ENCODE measurements at places on chromosomes 3 and 15.

- no peak for DNase-seq
Measured at GRCh38 chr15:46091860-46092450, 457.1 kb downstream of the SQOR start.

DNA sequence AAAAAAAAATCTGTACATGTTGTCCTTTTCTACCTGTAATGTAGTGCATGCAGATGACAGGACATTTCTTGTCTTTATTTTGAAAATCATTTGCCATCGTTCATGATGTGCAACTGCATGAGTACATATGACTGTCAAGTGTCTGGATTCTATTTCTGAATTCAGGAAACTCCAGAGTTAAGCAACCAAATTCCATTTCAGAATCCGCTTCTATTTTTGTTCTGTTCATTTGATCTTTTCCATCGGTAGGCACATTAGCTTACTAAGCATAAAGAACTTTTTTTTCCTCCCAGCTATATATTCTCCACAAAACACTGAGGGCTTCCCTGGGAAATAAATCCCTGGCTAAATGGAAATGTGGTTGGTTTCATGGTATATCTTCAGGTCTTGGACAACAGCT is 365.6 kb downstream of the PTPRG start:
- DNase-seq = no peak

DNA sequence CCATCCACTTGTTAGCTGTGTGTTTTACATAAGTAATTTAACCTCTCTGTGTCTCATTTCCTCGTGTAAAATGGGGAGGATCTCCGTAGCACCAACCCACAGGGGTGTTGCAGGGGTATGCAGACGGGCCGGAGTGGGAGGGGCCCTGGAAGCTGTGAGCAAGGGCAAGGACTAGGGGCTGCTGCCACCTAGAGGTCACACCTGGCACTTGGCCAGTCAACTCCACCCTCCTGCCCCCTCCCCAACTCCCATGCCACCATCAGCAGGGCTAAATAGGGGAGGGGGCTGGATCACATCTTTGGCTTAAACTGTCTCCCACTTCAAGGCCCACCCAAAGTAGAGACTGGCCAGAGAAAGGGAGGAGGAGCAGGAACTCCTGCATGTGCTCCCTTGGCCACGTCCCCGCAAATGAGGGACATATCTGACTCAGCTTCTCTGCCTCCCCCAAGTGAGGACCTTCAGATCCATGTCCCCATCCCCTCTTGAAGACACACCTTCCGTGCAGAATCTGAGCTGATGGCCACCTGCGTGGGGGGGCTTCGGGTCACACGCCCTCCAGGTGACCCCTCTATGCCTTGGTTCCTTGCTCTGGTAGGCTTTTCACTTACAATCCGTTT is 2.6 kb downstream of the CCDC9B start:
- DNase-seq = no peak

GRCh38 chr3:13015286-13016082 is 57.7 kb downstream of the IQSEC1 start:
- DNase-seq = no peak

DNA sequence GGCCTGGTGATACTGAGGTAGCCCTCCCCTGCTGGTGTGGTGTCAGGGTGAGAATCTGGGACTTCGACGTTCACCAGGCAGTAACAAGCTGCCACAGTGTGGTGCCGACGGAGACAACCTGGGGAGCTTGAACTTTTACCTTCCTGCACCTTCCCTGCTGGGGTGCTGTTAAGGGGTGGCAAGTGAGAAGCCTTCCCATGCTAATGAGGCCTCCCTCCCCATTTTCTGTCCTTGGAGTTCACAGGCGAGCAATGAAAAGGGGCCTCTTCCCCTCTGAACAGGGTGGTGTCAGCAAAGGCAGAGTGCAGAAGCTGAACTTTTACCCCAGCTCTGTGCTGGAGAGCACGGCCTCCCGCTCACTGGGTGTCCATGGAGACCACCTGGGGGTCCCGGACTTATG is 13.5 kb downstream of the MAGEL2 start:
- DNase-seq = no peak

DNA sequence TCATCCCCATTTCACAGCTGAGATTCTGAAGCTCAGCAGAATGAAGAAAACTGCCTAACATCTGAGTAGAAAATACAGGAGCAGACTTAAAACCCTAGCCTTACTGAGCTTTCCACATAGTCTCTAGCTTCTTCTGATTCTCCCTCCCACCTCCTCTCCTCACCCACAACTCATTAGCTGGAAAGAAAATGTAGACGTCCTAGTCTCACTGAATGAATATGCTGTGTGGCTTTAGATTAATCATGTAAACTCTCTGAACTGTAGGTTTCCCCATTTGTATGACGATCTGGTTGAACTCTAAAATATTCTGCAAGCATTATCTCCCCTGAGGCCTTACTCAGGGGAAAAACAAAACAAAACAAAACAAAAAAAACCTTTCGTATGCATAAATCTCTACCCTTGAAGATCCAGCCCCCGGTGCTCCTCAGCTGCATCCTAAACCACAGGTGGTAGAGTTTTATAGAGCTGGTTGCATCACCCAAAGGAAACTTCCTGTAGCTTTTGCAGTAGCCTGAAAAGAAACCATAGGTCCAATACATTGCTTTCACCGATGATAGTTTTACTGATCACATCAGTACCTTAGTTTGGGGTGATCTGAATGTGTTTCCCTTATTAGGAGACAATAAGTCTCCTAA is 40.6 kb downstream of the FOXB1 start:
- DNase-seq = no peak

DNA sequence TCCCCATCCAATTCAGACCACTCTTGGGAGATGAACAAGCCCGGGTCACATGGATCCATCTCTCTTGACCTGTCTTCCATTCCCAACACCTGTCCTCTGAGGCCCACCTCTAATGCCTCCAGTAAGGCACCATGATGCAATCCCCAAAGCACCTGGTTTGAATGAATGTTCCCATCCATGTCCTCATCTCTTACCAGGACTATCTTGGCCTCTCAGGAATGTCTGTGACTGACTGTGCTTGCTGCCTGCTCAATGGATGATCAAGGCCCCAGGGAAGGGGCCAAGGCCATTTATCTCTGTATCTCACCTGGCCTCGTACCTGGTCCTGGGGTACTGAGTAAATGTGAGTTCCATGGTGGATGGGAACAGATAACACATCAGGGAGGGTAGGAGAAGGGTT is 49.7 kb downstream of the SLCO2A1 start:
- DNase-seq = no peak

DNA sequence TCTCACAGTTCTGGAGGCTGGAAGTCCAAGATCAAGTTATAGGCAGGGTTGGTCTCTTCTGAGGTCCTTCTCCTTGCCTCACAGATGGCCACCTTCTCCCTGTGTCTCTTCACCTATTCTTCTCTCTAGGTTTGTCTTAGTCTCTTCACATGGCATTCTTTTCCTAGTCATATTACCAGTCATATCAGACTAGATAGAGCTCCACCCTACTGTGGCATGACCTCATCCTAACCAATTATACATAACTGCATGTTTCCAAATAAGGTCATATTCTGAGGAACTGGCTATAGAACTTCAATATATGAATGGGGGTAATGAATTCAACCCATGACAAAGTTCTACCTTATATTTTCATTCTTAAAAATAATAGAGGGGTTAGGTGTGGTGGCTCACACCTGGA is 196.4 kb upstream of the UBE3A start:
- DNase-seq = no peak

- no peak for DNase-seq
Measured at GRCh38 chr3:57952651-57953050, 55.6 kb upstream of the FLNB start.

GRCh38 chr3:53754325-53754724 is 91.9 kb downstream of the CHDH start:
- no peak for DNase-seq

DNA sequence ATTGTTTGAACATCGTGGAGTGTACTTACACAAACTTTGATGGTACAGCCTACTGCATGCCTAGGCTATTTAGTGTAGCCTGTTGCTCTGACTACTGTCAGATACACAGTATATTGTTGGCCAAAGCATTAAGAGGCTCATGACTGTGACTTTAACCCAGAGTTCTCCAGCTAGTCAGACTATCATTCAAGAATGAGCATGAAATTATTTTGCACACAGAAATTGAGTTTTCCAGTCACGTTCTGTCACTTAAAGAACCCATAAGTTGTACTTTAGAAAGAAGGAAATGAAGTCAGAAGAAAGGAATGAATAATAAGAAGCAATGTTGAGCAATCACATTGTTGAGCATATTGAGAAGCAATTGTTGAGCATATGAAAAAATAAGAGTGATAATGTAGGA is 37.6 kb upstream of the SLC22A13 start:
- no peak for DNase-seq

- DNase-seq = peak; percentile 17
Measured at GRCh38 chr3:134132961-134133360, 103.2 kb upstream of the SLCO2A1 start.

DNA sequence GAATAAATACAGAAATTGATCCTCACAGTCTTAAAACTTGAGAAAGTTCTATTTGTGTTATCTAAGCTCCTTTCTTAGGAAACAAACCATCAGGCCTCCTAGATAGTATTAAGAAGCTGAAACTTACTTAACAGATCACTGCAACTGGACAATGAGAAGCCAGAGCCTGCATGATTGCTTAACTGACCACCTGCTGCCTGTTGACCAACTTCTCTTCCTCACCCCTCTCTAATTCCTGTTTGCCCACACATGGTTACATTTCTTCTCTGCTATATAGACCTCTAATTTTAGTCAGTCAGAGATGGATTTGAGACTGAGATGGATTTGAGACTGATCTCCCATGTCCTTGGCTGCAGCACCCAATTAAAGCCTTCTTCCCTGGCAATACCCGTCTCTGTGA is 13.5 kb downstream of the CCPG1 start:
- no peak for DNase-seq

GRCh38 chr3:85576091-85576690 is 617.4 kb downstream of the CADM2 start:
- DNase-seq = no peak

GRCh38 chr15:96066852-96067495 is 263.5 kb upstream of the NR2F2 start:
- no peak for DNase-seq

- DNase-seq = peak; percentile 12
Measured at GRCh38 chr3:124529826-124530571, 200.3 kb upstream of the UMPS start.
